ENCODE measurements at places on chromosomes 3 and 15.

GRCh38 chr15:75718328-75718727 is 5.7 kb upstream of the CSPG4 start:
- no peak for DNase-seq

DNA sequence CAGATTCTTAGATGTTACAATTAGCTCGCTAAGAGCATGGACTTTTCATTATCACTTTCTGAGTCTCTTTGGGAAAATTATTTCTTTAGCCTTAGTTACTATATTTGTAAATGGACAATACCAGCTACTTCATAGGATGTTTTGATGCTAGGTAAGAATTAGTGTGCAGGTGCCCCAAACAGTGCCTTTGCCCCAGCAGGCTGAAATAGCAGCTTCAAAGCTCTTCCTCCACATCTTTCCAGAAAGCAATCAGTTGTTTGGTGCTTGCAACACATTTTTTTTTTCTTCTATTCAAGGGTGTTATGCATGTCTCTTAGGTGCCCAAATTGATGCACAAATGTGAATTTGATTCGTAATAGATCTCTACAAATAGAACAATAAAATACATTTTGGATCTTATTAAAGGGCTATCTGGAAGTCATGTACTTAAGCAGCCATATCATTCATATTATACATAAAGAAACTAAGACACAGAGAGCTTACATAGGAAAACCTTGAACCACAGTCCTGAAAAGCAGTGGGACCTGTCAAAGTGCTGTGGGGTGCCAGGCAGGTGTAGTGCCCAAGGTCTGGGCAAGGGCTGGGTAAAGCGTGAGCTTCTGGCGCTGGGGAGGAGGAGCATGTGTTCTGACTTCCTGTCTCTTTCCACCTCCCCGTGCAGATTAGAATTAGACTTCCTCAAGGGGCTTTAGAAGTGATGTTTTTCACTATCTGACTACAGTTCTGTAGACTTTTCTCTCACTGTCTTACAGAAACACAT is 62.9 kb downstream of the FNDC3B start:
- peak; percentile 50 for DNase-seq

GRCh38 chr15:29377161-29377560 is 107.5 kb upstream of the NSMCE3 start:
- no peak for DNase-seq

GRCh38 chr3:184379358-184380184 is at the start of gene CHRD:
CHRD (plus strand) TSS chr3:184380054; CDS start chr3:184380319, 265 bp downstream.
- no peak for DNase-seq

GRCh38 chr3:196274585-196274984 is 12.9 kb downstream of the PCYT1A start:
- peak; percentile 81 for DNase-seq

- no peak for DNase-seq
Observed at GRCh38 chr3:134694946-134695543, 44.2 kb upstream of the KY start.

DNA sequence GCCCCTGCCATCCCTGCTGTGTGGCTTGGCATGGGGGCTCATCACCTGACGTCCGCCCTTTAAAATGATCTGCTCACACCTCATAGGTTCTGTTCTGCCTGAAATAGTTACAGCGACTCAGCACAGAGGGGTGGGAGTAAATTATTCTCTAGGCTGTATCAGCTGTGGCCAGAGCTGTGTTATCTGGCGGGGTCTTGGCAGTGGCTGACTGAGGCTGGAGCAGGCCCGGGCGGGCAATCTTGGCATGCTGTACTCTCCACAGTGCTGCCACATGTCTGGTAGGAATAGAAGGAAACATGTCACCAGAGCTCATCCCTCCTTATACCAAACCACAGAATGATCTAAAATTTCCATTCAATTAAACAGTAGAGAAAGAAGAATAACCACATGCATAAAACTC is 499.9 kb upstream of the LMCD1 start:
- no peak for DNase-seq

- DNase-seq = no peak
Observed at GRCh38 chr3:88248658-88249057, 98.9 kb downstream of the C3orf38 start.

DNA sequence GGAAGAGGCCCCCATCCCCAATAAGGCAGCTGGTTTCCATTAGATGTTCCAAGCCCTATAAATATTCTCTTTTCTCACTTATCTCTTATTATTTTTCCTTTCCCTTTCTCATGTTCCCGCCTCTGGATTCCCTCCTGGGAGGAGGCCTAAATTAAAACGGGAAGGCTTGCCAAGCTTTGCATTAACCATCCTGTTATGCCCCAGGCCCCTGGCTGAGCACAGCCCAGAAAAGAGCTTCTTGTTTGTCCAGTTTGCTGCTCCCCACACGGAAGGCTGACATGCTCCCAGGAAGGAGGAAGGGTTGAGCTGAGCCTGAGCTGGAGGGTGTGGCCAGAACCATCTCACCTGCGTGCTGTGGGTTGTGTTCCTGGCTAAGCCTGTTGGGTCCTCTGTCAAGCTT is 63.1 kb upstream of the BOC start:
- DNase-seq = no peak

Data from activated CD4-positive, alpha-beta memory T cell treated with anti-CD3 and anti-CD28 coated beads for 36 hours (primary cell).